ENCODE measurements at places on chromosomes 3 and 15.

- no peak for DNase-seq
These were observed 318.6 kb downstream of the SUCLG2 start for GRCh38 chr3:67335813-67336212.

GRCh38 chr3:86481031-86481430, 509.9 kb downstream of the VGLL3 start:
- no peak for DNase-seq

GRCh38 chr15:43552986-43553385, 35.6 kb downstream of the MAP1A start:
- no peak for DNase-seq

DNA sequence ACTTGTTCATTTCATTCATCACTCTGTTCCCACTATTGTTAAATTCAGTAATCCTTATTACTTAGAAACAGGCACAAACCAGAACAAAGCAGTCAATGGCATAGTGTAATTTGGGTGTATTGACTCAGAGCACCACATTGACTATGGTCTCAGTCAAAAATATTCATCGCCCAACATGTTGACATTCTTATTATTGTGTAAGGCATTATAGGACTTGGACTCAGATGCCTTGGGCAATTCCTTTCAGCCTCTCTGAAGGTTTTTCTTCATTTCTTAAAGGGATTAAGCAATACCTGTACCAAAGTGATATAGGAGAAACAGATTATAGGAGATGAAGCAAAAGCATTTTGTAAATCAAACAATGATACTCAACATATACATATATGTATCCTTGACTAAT, 114.7 kb upstream of the BHLHE40 start:
- no peak for DNase-seq

DNA sequence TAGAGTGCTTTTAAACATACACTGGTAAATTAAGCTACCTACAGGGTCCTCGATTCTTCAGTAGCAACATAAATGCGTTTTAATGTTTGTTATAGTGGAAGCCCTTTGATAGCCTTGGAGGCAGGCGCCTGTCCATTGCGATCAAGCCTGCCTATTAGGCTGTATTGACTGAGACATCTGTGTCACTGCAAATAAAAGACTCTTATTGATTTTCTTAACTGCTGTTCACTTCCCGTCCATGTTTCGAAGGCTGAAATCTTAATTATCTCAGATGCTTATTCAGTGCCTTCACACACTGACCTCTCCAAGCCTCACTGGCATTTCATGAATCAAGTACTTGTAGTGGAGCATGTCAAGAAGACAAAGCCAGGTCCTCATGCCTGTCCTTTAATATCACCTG, 51.1 kb downstream of the MAP2K5 start:
- DNase-seq: no peak

- no peak for DNase-seq
These were observed 457.0 kb upstream of the ONECUT1 start for GRCh38 chr15:53247041-53247708.

DNA sequence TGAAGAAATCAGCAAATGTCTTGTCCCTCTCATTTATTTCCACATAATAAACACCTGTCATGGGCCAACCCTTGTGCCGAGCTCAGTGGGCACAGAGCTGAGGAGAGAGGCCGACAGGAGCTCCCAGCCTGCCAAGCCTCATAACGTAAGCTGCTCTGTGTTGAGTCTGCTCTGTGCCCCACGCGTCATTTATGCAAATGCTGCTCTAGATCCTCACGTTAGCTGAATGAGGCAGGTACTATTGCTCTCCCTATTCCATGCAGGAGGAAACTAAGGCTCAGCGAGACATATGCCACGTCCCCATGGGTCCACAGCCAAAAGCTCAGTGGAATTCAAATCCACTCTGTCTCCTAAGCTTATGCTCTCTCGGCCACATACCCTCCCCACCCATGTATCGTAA, 41.5 kb downstream of the EFCAB12 start:
- DNase-seq: no peak

DNA sequence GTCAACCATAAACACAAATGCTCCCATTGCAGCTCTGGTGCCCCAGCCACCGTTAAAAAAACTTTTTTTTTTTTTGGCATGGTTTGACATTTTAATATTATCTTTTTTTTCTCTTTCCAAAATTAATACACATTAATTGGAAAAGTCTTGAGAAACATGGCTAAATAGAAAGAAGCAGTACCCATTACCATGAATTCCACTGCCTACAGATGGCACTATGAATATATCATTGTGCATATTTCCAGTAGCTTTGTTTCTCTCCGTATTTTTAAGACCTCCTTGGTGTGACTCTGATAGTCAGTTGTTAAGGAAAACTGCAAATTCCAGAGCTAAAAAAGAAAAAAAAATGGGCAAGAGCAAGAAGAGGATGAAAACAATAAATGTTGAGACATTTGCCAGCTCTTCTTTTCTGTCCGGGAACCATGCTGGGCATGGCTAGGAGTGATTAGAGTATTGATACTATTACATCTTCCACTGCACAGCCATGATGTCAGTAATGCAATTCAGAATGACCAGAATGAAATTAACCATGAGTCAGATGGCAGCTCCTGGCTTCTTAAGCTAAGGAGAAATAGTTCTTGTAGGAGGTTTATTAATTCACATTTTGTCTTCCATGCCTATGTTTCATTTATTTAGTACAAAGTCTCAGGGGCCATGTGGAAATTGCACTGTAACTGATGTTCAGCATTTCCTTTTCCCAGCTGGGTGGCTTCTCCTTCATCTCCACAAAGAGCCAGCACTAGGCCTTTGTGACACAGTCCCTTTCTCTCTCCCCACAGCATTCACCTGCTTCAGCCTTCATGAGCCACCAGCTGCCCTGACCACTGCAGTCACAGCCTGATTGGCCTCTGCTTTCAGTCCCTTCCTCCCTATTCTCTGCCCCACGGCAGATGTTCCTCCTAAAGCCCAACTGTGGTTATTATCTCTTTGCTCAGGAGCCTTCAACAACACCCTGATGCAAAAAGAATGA, 31.8 kb downstream of the SLC7A14 start:
- DNase-seq: no peak

DNA sequence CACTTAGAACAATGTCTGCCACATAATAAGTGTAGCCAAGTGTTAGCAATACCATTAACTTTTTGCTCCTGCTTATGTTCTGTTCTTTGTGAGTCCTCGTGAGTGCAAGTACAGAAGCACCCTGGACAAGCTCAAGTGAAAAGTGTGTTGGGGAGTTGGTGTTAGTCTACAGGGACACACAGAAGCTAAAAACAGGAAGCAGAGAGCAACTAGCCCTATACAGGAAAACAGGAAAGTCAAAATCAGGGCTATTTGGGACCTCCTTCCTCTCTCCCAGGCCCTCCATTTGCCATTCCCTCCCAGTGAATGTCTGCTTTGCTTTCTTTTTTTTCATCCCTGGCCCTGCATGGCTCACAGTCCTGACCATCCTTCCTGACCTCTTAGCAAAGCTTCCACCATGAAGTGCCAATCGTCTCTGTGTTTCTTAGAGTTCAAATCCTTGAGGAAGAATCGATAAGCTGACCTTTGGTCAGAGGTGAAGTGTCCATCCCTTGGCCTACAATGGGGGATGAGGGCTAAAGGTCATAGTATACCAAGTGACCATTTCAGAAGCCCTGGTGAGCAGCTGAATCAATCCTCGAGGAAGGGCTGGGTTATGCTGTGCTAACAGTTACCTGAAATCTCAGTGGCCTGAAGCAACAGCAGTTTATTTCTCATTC, 328.2 kb downstream of the SHQ1 start:
- DNase-seq: no peak

- DNase-seq: no peak
These were observed 493.1 kb downstream of the FHIT start for GRCh38 chr3:60758171-60758570.

GRCh38 chr15:66800584-66801235, 98.7 kb downstream of the SMAD6 start:
- no peak for DNase-seq

GRCh38 chr15:76871930-76872329, 33.2 kb downstream of the SCAPER start:
- DNase-seq: no peak

DNA sequence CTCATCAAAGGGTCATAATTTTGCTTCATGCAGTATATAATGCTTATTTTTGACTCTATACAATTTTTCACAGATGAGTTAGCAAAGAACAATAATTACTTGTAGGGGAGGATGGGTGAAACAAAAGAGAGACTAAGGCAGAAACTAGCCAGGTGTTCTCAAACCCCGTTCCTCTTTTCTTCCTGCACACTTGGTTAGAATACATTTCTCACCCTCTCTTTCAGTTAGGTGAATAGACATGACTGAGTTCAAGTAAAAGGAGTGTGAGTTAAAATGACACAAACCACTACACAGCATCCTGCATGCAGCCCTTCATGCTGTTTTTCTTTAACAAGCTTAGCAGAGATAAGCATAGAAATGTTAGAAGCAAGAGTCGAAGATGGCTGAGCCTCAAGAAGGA, 922.2 kb downstream of the TBL1XR1 start:
- DNase-seq: no peak

DNA sequence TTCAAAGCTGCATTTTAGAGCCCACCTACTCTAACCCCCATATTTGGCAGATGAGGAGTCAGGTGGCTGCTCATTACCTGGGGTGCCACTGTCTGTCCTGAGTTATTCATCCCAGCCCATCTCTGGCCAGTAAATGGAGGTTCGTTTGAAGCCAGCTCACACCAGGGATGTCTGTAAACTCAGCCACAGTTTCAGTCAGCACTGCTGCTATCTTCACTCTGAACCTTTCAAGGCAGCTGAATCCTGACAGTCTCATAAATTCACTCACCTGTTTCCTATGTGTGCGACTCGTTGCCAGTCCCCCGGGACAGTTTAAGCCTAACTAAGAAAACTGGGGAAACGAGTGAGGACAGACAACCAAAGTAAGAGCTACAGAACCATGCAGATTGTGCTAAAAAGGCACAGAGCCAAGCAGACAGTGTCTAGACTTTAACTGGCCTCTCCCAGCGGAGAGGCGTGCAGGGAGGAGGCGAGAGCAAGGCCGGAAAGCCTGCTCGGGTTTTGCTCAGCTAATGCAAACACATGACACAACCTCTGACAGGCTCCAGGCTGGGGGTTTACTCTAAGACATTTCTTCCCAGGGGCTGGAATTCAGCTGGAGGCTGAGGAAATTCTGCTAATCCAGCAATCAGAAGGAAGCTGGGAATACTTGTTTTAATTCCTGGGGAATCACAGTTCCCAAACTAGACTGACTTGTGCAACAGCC, 12.0 kb downstream of the FSTL1 start:
- no peak for DNase-seq

DNA sequence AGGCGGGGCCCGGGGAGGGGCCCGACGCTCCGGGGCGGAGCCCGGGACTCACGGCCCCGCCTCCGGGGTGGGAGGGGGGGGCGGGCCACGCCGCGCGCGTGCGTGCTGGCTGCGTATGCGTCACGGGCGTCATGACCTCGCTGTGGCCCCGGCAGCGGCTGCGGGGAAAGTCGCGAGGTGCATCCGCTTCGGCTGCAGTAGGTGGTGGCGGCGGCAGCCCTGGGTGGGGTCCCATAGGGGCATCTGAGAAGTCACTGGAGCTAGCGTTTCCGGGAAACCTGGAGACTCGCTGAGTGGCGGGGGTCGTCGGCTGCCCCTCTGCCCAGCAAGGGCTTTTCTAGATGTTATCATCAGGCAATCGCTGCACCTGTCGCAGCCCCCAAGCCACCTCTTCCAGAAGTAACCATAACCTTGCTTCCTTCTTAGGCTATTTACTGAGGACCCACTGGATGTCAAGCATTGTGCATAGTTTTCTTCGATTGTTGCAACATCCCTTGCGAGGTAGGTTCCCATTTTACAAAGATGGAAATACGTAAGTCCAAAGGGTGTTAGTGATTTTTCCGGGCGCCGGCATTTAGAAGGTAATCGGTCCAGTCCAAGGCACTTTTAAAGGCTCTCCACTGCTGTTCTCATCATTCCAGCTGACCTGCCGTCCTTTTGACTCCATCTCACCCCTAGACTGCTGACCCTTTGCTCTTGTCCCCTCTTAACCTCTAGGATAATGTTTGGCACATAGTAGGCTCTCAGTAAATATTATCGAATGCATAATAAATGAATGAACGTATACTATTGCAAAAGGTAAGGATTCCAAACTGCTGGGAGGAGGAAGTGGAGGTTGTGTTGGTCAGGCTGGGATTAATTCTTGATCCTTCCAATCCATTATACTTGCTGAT, at the start of gene GDPGP1:
Gene GDPGP1, plus strand, starts transcription at position 114 of the 893 bp plus-strand sequence. CDS start 6,700 bp downstream, outside the sequence.
- DNase-seq: no peak

- no peak for DNase-seq
These were observed 107.7 kb downstream of the THRB start for GRCh38 chr3:24387000-24387399.

- no peak for DNase-seq
These were observed 10.7 kb downstream of the RBP2 start for GRCh38 chr3:139465636-139466035.

GRCh38 chr3:130971208-130971607, 55.4 kb downstream of the ASTE1 start:
- DNase-seq: no peak

- no peak for DNase-seq
These were observed 53.5 kb downstream of the TLE3 start for GRCh38 chr15:70044168-70044567.

GRCh38 chr3:11037241-11037873, 44.8 kb downstream of the SLC6A1 start:
- no peak for DNase-seq

DNA sequence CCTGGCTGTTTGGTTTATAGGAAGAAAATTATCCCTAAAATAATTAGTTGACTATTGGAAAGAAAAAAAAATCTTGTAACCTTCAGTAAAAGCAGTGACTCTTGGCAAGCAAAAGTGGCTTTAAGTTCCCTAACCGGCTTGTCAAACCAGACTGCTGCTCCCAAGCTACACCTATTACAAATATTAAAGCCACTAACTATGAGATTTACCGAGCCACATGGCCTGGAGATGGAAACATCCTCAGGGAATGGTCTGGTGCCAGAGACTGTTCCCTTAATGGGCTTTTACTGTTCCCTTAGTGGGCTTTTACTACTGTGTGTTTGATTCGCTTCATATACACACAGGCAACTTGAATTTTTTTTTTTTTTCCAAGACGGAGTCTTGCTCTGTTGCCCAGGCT, 35.9 kb upstream of the ZNF774 start:
- no peak for DNase-seq

DNA sequence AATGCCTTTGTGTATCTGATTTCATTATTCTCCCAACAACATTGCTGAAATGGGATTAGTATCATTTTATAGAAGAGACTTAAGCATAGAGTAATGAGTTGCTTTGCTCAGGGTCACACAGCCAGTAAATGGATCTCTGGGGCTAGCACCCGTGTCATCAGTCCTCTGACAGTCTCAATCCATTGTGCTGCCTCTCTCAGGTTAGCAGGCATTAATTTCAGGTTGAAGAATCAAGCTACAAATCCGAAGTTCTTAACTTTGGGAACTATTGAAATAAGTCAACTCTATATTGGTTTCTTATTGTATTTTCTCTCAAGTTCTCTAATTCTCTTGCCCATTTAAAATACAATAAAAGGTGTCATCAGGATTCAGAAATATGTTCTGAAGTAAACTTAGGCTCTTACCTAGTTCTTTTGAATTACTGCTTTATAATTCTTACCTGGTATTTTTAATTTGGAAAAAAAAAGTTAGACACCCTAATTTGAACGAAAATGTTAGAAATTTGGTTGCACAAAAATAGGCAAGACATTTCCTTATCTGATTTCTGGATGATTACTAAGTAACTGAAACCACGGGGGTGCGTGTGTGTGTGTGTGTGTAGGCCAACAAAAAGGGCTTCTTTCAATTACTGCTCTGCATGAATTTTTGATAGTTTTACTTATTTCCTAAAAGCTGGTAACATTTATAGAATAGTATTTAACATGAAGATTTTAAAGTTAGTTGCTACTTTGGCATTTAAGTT, 189.8 kb downstream of the MBNL1 start:
- no peak for DNase-seq

GRCh38 chr3:9041626-9042025, 78.4 kb upstream of the RAD18 start:
- DNase-seq: no peak

- peak; percentile 41 for DNase-seq
These were observed at the start of gene DVL3 for GRCh38 chr3:184154885-184155643. Gene DVL3 (plus strand): TSS chr3:184155377. CDS start chr3:184155636, 259 bp downstream.

Measured in DMS79 (cell line).